ENCODE measurements at places on chromosomes 5 and 9.

- H3K4me3 ChIP-seq = no peak overlapping the region
- no peaks in the 10 kb centered on the region for H3K27me3 ChIP-seq
- H3K4me1 ChIP-seq = no peaks in the 10 kb centered on the region
- peaks cover 10% of the 10 kb centered on the region for H3K36me3 ChIP-seq
- no peak overlapping the region for H3K27ac ChIP-seq
- no peak for DNase-seq
These were observed 27.3 kb downstream of the TTC1 start for GRCh38 chr5:160036243-160036642.

GRCh38 chr5:14405706-14406553 is 175.7 kb upstream of the OTULINL start:
- H3K36me3 ChIP-seq = peaks cover 59% of the 10 kb centered on the region
- H3K27me3 ChIP-seq = no peaks in the 10 kb centered on the region
- H3K4me1 ChIP-seq = peaks cover 3% of the 10 kb centered on the region
- no peak overlapping the region for H3K4me3 ChIP-seq
- no peak for DNase-seq

DNA sequence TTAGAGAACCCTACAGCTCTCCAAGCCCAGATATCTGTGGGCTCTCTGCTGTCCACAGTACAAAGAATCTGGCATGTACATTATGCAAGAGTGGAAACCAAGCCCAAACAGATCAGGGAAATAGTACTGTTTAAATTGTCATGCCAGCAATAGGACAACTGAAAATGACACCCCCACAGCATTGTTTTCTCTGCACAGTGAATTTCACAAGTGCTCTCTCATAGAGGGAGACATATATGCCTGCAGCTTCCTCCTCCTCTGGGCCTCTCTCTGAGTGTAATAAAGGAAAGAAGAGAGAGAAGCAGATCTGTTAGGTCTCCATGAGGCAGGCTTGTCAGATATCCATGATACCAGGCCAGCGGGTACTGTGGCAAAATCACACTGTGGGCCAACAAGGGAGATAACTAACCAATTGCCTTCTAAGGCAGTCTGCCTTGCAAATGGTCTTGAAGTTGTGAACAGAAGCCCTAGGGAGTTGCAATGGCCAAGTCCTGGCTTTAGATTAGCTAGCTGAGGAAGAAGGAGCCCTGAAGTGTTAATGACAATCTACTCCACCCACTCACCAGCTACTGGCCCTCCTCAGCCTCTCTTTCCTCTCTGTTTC is 54.4 kb upstream of the JMY start:
- DNase-seq = peak; percentile 81
- no peaks in the 10 kb centered on the region for H3K27me3 ChIP-seq
- H3K36me3 ChIP-seq = no peaks in the 10 kb centered on the region
- no peaks in the 10 kb centered on the region for H3K4me1 ChIP-seq

DNA sequence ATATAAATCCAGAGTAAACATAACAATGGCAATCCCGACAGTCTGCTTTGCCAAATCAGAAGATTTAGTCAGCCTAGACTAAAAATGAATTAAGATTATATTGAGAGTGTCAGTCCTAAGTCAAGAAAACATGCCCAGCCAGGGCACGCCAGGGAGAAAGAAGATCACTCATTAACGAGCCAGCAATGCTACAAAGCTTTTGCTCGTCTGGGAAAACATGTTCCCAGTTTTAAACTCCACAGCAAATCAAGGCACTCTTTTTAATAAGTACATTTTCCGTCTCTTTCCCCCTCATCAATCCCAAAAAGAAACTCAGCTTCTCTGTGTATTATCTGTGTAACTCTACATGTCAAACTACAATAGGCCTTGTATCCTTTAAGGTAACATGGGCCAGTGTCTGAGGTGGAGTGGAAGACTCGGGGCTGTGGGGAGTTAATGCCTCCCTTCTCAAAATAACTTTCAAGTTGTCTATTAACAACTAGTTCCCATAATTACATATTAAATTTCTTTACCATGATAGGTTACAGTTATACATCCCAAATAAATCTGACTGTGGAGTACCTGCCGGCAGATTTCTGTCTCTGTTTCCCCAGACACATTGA is 40.9 kb downstream of the NFIB start:
- H3K4me1 ChIP-seq = no peaks in the 10 kb centered on the region
- no peak overlapping the region for H3K27ac ChIP-seq
- no peaks in the 10 kb centered on the region for H3K36me3 ChIP-seq
- H3K27me3 ChIP-seq = no peaks in the 10 kb centered on the region

GRCh38 chr5:176337913-176338312 is 23.7 kb downstream of the KIAA1191 start:
- DNase-seq = no peak
- no peak overlapping the region for H3K27ac ChIP-seq
- H3K4me3 ChIP-seq = no peak overlapping the region
- no peaks in the 10 kb centered on the region for H3K36me3 ChIP-seq
- H3K4me1 ChIP-seq = no peaks in the 10 kb centered on the region

- no peak overlapping the region for H3K27ac ChIP-seq
- peak; percentile 98 for DNase-seq
- no peaks in the 10 kb centered on the region for H3K4me1 ChIP-seq
- H3K36me3 ChIP-seq = no peaks in the 10 kb centered on the region
These were observed 8.6 kb upstream of the COL15A1 start for GRCh38 chr9:98935071-98935505.

DNA sequence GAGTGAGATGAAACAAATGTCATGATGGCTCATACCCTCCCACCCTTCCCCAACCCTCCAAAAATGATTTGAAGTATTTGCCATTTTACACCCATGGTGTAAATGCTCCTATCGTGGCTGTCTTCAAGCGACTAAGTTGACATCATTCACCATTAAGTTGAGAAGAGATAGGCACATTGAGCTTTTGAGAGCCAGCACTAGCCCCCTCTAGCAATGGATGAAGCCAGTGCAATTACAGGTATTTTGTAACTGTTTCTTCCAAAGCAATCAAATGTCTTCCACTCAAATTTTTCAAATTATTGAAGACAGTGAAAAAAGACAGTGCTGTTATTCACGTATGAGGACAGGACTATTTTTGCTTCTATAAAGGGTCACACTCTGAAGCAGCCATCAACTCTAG is 371.5 kb upstream of the KLF4 start:
- no peak for DNase-seq
- H3K36me3 ChIP-seq = no peaks in the 10 kb centered on the region
- no peaks in the 10 kb centered on the region for H3K27me3 ChIP-seq
- no peaks in the 10 kb centered on the region for H3K4me1 ChIP-seq
- no peak overlapping the region for H3K4me3 ChIP-seq

DNA sequence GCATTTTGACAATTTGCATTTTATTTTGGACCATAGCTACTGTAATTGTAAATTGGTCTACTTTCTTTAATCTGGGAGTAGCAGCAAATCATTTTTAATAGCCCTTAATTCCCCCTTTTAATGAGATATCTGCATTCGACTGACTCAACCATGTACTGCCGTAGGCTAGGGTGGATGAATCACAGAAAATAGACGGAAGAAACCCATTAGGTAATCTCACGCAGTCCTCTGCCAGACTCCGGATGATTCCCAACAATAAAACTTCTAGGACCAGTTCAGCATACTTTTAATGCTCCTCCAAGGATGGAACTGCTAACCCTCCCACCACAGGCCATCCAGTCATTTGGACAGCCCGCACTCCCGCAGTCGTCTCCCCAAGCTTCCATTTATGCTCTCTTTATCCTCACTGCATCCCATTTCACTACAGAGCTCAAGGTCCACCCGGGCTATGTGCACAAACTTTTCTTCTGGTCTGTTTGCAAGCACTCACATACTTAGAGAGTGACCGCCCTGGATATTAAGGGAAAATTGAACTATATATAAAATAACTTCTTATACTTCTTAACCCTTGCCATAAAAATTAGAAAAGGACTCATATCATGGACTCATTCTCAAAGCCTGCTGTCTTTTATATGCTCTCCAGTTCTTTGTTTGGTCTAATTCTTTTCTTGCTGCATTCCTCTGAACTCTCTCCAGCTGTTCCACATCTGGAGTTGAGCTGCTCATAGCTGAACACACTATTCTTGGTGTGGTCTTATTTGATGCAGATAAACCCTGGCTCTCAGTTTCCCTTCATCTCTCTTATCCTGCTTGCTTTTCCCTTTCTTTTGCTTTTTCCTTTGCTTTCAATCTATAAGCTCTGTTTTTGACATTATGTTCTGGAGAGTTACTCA is 326.6 kb downstream of the ARL15 start:
- DNase-seq = peak; percentile 11
- no peaks in the 10 kb centered on the region for H3K4me1 ChIP-seq
- no peaks in the 10 kb centered on the region for H3K27me3 ChIP-seq

- H3K4me1 ChIP-seq = peaks cover 4% of the 10 kb centered on the region
- peak overlapping the region; percentile 8 for H3K4me3 ChIP-seq
- no peaks in the 10 kb centered on the region for H3K27me3 ChIP-seq
- no peaks in the 10 kb centered on the region for H3K36me3 ChIP-seq
- no peak overlapping the region for H3K27ac ChIP-seq
These were observed 185.0 kb downstream of the DIRAS2 start for GRCh38 chr9:90457386-90458190.

DNA sequence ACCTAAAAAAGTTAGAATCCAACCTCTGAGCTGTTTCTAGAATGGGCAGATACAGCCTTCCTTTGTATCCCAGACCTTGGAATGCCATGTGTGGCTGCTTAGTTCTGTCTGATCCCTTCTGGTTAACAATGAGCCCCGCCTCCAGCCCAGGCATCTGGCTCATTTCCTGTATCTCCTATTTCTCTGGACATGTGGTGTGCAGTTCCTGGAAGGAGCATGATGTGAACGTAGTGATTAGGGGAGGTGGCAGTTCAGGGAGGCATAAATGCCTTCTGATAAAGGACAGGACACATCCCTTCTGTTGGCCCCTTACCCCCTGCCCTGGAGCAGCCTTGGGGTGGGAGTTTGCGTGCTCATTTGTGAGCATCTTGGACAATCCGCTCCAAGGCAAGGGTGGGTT is 243.0 kb downstream of the ZSWIM6 start:
- no peaks in the 10 kb centered on the region for H3K27me3 ChIP-seq
- no peak for DNase-seq
- H3K4me1 ChIP-seq = peaks cover 6% of the 10 kb centered on the region
- no peak overlapping the region for H3K4me3 ChIP-seq

- H3K27ac ChIP-seq = no peak overlapping the region
- H3K4me3 ChIP-seq = no peak overlapping the region
- H3K36me3 ChIP-seq = no peaks in the 10 kb centered on the region
These were observed 5.5 kb upstream of the JAKMIP2 start for GRCh38 chr5:147788023-147788422.

DNA sequence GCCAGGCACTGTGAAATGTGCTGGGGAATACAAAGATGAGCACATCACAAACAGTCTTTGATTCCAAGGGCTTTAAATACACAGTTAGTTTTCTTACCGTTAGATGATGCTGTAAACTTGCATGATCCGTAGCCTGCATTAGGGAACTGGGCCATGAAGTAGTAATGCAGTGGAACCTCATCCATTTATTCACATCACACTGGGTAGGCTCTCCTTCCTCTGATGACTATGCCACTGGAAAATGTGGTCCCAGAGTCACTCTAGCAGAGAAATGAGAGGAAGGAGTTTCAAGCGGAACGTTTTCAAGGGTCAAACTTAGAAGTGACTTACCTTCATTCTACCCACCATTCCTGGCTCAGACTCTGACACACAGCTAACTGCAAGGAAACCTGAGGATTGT is 26.4 kb downstream of the ZFAND5 start:
- no peaks in the 10 kb centered on the region for H3K4me1 ChIP-seq
- no peak overlapping the region for H3K4me3 ChIP-seq
- no peak overlapping the region for H3K27ac ChIP-seq
- no peaks in the 10 kb centered on the region for H3K36me3 ChIP-seq
- H3K27me3 ChIP-seq = no peaks in the 10 kb centered on the region
- DNase-seq = no peak

DNA sequence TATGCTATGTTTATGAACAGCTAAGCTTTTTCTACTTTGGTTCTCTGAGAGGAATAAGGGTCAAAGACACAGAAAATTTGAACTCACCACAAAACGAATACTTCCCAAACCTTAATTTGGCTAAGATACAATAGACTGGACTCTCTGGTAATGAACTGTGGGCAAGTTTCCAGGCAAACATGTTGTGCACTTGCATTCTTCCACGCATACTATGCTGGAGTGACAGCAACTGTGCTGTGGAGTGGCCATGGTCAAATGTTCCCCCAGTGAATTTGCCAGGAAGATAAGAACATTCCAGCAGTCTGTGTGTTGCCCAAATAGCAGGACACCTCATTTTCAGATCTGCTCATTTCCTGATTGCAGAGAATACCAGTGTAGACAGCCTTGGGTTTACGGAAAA is 275.3 kb upstream of the IL12B start:
- no peak overlapping the region for H3K4me3 ChIP-seq
- no peaks in the 10 kb centered on the region for H3K27me3 ChIP-seq
- no peaks in the 10 kb centered on the region for H3K36me3 ChIP-seq
- H3K4me1 ChIP-seq = no peaks in the 10 kb centered on the region
- no peak overlapping the region for H3K27ac ChIP-seq

- no peaks in the 10 kb centered on the region for H3K4me1 ChIP-seq
- no peaks in the 10 kb centered on the region for H3K36me3 ChIP-seq
- no peak overlapping the region for H3K27ac ChIP-seq
- DNase-seq = peak; percentile 39
These were observed 57.8 kb downstream of the TMC1 start for GRCh38 chr9:72579190-72579589.

DNA sequence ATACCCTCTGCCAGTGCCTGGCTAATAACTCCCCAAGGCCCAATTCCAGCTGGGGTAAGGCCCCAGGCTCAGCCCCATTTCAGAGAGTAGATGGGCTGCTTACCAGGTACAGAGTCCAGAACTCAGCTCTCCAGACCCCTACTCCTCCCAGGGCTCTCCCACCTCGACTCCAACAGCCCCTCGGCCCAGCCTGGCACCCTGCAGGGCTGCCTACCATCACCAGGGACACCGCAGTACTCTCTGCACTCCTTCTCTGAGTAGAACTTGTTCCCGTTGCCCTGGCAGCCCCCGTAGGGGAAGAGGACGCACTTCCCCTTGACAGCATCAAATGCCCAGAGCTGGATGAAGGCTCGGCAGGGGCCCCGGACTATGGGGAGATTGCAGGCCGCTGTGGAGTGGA is 17.4 kb downstream of the AMBP start:
- H3K27me3 ChIP-seq = no peaks in the 10 kb centered on the region
- H3K36me3 ChIP-seq = no peaks in the 10 kb centered on the region
- H3K4me3 ChIP-seq = no peak overlapping the region
- H3K4me1 ChIP-seq = no peaks in the 10 kb centered on the region

- no peak overlapping the region for H3K4me3 ChIP-seq
- DNase-seq = no peak
- H3K4me1 ChIP-seq = no peaks in the 10 kb centered on the region
These were observed 308.0 kb upstream of the DAP start for GRCh38 chr5:11069041-11069440.

GRCh38 chr9:69574057-69574456 is 98.1 kb downstream of the APBA1 start:
- H3K4me3 ChIP-seq = no peak overlapping the region
- no peak for DNase-seq
- H3K4me1 ChIP-seq = no peaks in the 10 kb centered on the region
- H3K27me3 ChIP-seq = peaks cover 4% of the 10 kb centered on the region
- no peaks in the 10 kb centered on the region for H3K36me3 ChIP-seq
- H3K27ac ChIP-seq = no peak overlapping the region

GRCh38 chr9:71859939-71860338 is 51.1 kb downstream of the ABHD17B start:
- H3K27me3 ChIP-seq = no peaks in the 10 kb centered on the region
- H3K4me3 ChIP-seq = no peak overlapping the region
- H3K27ac ChIP-seq = no peak overlapping the region

- H3K27ac ChIP-seq = no peak overlapping the region
- H3K36me3 ChIP-seq = no peaks in the 10 kb centered on the region
- peaks cover 18% of the 10 kb centered on the region for H3K4me1 ChIP-seq
- H3K4me3 ChIP-seq = no peak overlapping the region
- H3K27me3 ChIP-seq = no peaks in the 10 kb centered on the region
These were observed 60.8 kb downstream of the SEMA4D start for GRCh38 chr9:89436963-89437625.

Measured in trophoblast cell (in vitro differentiated cells and primary cell).